IMR-90 (cell line): ENCODE measurements at places on chromosomes 4 and X. TPM values are rescaled to one million over a fixed set of nuclear protein-coding genes. Genes with fewer than 3 reads are reported as not detected.
A peak's percentile ranks its signal among the peaks of the same experiment; 100 is the strongest.

The NLGN4X gene
- not detected in 2 replicates for total RNA-seq

DNA sequence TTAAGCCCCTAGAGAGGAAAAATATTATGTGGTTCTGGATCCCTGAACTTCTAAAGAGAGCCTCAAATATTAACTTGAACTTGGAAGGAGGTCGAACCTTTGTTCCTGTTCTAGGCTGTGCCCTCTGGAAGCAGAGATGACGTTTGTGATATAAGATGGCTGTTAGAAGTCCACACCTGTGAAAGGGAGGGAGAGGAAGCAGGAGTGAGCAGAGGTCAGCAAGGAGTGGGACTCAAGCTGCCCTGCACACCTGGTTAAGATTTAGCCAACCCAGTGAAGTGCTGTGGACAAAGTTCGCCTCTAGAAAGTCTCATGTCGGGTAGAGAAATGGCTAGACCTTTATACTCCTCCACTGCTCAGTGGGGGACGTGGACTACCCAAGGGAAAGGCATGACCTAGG lies 566.2 kb downstream of the MID1IP1 start:
- no peak for DNase-seq

- no peak for DNase-seq
These were observed 435.6 kb downstream of the PCDH10 start for GRCh38 chr4:133584714-133585113.

DNA sequence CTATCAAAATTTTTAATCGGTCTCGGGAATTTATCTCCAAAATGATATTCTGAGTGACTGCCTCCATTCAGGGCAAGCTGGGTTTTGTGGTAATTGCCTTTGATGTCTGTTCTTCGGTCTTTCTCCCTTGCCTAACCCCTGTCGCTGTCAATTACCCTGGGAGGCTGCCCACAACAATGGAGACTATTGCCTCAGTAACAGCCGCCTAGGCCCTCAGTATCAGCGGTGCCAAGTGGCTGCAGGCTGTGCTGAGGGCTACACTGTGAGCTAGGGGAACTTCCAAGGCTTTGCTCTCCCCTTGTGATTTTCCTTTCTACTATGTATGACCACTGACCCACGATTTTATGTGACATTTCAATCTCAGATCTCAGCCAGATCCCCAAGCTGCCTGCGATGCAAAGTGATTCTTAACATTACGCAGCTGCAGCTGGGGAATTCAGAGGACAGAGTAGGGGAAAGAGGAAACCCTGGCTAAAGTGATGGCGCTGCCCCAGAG lies 36.3 kb upstream of the REST start:
- no peak for DNase-seq

- DNase-seq, result no peak
These were observed 202.9 kb downstream of the CHIC1 start for GRCh38 chrX:73765776-73766430.

DNA sequence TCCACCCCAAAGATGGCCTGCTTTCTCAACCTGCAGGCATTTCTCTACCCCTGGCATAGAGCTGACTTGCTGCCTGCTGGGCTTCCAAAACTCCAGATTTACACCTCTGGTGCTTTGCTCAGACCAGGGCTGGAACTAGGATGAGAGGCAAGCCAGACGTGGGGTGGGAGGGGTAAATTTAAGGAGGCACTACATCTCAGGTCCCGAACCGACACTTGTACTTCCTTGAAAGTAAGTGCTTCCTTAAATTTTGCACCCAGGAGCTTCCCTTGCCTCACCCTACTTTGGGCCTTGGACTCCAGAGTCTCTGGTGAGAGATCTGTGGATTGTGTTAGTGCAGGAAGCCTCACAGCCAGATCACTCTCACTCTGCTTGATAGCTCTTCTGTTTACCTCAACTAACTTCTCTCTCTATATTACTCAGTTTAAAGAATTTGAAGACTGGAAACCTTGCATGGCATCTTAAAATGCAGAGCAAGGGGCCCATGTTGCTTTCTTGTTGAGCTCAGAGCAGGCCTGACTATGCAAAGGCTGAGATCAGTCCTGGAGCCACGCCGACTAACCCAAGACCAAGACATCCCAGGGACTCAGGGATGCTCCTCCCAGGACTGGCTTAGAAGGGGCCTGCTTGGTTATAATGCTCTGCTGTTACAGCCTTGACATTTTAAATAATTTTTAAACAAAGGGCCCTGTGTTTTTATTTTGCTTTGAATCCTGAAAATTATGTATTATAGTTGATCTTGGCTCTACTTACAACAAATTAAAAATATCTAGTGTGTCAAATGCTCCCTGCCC lies 145.0 kb upstream of the LEF1 start:
- no peak for DNase-seq

The GLRA3 gene
- not detected in 2 replicates for total RNA-seq

- no peak for DNase-seq
These were observed 6.0 kb downstream of the PDZD4 start for GRCh38 chrX:153824348-153824747.

GRCh38 chrX:9231491-9231890 lies 197.6 kb upstream of the FAM9B start:
- DNase-seq, result peak; percentile 33

The SMIM10L2A gene
- total RNA-seq, result under 0.01 TPM in 2 replicates

DNA sequence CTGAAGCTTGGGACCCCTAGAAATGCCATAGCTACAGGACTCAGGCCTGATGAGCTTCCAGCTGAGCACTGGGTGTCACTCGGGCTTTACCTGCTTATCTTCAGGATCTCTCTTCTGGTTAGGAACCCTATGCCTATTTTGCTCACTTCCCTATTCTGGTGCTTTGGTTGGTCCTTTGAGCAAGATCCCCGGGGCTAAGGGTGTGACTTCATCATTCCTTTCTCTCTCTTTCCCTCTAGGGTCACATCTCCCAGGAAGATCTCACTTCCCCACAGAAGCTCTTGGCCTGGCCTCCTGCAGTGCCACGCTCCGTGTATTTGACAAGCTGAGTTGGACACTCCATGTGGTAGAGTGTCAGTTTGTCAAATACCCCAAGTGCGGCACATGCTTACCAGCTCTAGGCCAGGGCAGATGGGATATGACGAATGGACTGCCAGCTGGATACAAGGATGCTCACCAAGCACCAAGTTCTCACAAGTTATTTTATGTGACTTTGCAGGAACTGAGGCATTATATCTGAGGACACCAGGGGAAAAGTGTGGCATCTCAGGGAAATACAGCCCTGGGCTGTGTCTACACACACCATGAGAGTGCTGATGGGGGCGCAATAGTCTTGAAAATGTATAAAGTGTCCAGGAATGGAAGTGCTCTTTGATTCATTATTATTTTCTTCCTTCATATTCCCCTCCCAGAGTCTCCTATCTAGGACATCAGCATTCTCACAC lies 21.1 kb downstream of the VSIG4 start:
- no peak for DNase-seq

The NSUN7 gene
- not detected in 2 replicates for total RNA-seq

The CT47A1 gene
- not detected in 2 replicates for total RNA-seq

DNA sequence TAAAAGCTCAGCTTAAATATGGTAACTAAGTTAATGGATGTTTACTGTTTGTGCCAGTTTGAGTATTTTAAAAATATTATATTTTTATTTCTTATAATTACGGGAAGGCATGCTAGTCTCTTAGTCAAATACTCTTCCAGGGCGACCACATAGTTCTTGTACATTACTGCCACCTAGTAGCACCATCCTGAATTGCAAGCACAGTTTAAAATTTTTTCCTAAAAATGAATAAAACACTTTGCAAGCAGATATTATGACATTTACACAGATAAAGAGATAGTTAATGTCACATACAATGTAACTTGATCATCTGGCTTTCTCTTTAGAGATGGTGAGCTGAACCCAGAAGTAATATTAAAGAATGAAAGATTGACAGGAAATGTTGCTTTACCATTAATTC lies 11.5 kb downstream of the NDP start:
- no peak for DNase-seq

The KIAA1210 gene
- not detected in 2 replicates for total RNA-seq

GRCh38 chr4:146647615-146648460 lies 9.1 kb downstream of the POU4F2 start:
- DNase-seq, result no peak

The CLNK gene
- not detected in 2 replicates for total RNA-seq

DNA sequence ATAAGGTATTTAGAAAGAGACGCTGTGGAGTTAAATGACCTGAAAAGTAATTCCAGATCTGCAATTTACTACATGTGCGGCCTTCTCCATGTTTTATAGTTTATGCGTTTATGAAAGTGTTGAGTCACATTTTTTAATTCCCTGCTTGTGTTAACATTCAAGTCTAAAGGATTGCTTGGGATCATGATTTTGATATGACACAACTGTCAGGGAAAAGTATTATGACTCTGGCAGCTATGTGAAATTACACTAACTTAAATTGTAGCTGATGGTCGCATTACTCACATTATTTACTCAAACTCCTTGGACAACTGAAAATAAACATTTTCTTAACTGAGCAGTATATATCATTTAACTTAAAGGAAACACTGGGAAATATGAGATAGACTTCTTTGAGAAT lies 14.3 kb upstream of the GABRB1 start:
- DNase-seq, result peak; percentile 53

- no peak for DNase-seq
These were observed 127.4 kb downstream of the FAM53A start for GRCh38 chr4:1556541-1557220.

GRCh38 chr4:174580597-174580996 lies 58.3 kb upstream of the HPGD start:
- no peak for DNase-seq

DNA sequence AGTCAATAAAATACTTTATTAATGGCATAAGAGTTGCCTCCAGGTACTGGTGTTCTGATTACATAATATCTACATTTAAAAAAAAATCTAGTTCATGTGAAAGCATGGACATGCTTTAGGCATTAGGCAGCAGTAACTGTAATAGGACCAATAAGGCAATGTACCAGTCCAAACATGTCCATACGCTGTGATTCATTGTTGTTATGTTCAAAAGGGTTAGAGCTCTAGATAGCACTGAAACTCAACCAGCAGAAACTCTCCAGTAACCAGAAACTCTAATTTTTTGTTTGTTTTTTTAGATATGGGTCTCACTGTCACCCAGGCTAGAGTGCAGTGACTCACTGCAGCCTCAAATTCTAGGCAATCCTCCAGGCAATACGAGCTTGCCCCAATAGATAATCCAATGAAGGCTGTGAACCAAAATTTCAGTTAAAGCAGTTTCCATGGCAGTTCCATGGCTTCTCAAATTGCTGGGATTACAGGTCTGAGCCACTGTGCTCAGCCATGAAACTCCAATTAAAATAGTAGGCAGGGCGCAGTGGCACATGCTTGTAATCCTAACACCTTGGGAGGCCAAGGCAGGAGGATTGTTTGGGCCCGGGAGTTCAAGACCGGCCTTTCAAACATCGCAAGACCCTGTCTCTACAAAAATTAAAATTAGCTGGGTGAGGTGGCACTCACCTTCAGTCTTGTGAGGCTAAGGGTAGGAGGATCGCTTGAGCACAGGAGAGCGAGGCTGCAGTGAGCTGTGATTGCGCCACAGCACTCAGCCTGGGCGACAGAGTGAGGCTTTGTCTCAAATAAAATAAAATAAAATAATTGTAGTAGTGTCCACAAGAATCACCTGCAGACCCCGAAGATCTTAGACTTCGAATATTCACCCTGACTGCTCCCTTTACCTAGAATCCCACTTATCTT lies 36.3 kb downstream of the MGARP start:
- DNase-seq, result peak; percentile 99

DNA sequence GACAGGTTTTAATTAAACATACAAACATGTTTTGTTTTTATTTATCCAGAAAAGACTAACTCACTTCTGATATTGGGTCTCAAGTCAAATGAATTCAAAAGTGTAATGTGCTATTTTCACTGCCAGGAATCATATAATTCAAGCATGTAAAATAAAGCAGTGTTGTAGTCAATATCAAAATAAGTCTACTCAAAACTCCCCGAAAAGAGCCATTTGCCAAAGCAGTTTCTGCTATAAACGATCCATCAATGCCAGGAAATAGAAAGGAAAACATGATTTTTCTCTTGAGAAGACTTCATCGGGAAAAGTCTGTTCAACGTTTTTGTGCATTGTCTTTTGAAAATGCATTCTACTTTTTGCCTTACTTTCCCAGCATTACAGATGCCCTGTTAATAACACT lies 633.3 kb downstream of the FAT4 start:
- no peak for DNase-seq

GRCh38 chr4:82998898-82999297 lies 11.7 kb downstream of the LIN54 start:
- DNase-seq, result no peak

DNA sequence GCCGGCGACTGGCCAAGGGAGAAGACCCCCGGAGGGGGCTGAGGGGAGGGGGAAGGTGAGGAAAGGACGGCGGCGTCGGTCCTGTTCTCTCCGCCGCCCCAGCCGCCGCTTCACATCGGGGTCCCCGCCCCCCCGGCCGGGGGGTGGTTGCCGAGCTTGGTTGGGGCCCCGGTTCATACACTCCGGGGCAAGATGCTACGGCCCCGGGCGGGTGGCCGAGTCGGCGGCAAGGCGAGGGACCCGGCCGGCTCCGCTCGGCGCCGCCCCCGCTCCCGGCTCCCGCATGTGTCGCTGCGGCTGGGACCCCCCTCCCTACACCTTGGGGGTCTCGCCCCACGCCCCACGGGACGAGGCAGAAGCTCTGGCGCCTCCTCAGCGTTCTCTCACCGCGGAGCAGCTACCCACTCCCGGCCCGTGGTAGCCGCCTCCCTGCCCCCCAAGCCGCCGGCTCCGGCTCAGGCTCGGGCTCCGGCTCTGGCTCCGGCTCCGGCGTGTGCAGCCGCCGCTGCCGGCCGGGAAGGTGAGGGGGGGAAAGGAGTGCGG lies 461 bp downstream of the FBXW7 start:
- DNase-seq, result no peak

DNA sequence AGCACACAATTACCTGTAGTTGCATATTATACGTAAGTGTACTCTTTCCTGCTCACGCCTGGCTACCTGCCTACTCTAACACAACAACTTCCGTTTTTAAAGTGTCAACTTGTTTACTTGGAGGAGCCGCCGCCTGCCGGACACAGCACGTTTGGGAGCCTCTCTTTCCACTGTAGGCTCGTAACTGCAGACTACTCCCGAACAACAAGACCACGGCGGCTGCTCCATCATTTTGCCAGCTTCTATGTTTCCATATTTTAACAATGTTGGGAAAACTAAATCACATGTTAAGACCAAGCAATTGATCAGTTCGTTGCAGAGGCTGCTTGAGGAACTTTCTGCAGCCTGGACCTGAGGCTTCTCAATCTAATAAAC lies 841 bp downstream of the MTNR1A start:
- DNase-seq, result no peak

- no peak for DNase-seq
These were observed 44.8 kb upstream of the CDKN2AIP start for GRCh38 chr4:183399616-183400015.

The ARX gene
- total RNA-seq, result not detected in 2 replicates

The CXCR3 gene
- not detected in 2 replicates for total RNA-seq

The ATP1B4 gene
- not detected in 2 replicates for total RNA-seq

The FRYL gene
- total RNA-seq, result 77.4 and 82.2 TPM in 2 replicates

The GPRASP3 gene
- 6.9 and 8.1 TPM in 2 replicates for total RNA-seq

The TLR10 gene
- not detected in 2 replicates for total RNA-seq

The COL4A5 gene
- total RNA-seq, result 15.0 and 16.3 TPM in 2 replicates

The DCHS2 gene
- total RNA-seq, result not detected in 2 replicates

GRCh38 chrX:9462456-9462855 lies 2.4 kb upstream of the TBL1X start:
- DNase-seq, result no peak
